ENCODE measurements at places on chromosomes 3 and 15.
A peak's percentile ranks its signal among the peaks of the same experiment; 100 is the strongest.

GRCh38 chr15:81911022-81911971 lies 134.5 kb downstream of the MEX3B start:
- DNase-seq, result no peak

GRCh38 chr3:13159890-13160289 lies 86.7 kb upstream of the IQSEC1 start:
- no peak for DNase-seq

- DNase-seq, result no peak
Observed at GRCh38 chr3:139538733-139539132, 809 bp downstream of the RBP1 start.

GRCh38 chr3:154851644-154852043 lies 228.5 kb upstream of the MME start:
- DNase-seq, result no peak

- DNase-seq, result no peak
Observed at GRCh38 chr3:3666664-3667063, 132.6 kb upstream of the LRRN1 start.

DNA sequence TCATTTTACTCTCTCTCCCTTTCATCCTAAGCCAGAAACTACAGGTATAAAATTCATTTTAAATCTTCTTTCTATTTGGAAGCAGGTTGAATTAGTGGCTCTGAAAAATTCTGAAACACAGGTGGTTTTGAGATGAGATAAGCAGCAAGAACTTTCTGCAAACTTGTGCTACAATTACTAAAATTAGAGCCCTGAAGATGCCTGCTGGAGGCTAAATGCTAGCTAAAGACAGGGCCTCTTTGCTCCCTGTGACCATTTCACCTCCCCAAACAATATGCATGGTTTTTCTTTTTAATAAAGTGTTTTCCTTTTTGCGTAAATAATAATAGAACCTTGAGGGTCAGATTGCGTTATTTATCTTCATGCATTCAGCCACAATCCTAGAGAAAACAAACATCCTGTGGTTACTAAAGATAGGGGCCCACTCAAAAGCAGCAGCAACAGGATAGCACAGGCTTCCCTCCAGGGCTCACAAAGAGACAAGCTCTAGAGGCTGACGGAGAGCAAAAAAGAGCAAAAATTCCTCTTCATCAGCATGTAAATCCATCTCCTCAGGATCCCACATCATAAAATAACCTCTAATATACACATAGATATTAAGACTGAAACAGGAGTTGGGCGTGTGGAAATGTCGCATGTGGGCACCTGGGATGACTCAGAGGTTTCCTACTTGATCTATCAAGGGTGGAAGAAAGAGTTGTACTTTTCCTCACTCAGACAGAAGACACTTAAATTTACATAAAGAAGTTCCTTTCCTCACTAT lies 26.5 kb upstream of the CP start:
- no peak for DNase-seq

DNA sequence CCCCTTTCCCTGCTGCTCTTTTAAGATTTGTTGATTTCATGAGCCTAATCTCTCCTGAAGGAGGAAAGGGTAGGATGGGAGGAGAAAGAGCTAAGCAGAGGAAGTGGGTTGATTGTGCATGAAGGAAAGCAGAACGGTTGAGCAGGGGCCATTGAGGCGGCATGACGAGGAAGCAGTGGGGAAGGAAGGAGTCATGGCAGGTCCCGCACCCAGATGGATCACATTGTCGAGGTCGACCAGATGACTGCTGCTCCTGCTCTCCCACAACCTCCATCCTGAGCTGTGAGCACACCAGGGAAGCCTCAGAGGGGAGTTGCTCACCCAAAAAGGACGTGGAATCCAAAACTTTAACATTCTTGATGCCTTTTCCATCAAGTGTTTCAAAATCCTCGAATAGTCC lies 42.8 kb downstream of the ABTB1 start:
- no peak for DNase-seq

- no peak for DNase-seq
Observed at GRCh38 chr3:195403244-195403643, 39.6 kb downstream of the ACAP2 start.

DNA sequence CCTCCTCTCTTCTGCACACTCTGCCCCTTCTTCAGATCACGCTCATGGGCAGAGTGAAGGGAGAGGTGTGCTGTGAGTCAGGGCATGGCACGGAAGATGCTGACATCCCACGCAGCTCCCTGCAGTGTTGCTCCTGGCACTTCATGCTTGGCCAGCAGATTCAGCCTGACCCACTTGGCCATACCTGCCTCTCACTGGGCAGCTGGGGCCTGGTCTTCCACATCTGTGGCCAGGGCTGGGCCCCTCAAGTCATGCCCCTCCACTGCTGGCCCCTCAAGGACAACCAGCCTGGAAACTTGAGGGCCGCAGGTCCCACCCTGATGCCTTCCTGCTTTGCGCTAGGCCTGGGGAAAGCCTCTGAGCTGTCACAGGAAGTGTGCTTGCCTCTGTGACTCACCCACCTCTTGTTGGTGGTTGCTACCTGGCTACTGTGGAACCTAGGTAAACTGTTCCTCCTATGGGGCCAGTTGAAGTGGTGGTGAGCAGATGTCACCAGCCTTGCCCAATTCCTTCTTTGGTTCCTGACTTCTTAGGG lies 48.7 kb downstream of the BSN start:
- no peak for DNase-seq

DNA sequence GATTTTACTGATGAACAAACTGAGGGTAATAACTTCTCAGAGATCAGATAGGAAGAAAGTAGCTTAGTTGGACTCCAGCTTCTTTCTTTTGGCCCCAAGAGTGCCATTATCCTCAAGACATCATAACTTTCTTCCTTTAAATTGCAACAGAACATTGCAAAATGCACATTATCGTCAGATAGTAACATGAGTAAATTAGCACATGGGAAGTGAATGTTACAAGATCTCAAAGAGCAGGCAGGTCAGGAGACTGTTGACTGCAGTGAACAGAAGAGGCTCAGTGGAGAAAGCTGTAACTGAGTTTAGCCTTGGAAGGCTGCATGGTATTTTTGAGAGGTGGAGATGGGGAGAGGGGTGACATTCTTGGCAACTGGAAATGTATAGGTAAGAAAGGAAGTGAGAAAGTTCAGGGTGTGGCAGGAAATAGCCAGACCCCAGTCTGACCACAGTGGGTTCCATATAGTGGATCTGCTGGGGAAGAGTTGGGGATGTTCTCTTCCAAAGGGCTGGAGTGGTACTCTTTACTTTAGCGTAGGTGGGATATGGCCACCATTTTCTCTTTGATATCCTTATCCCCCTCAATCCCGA lies 307.7 kb downstream of the RPLP1 start:
- no peak for DNase-seq

- no peak for DNase-seq
Observed at GRCh38 chr15:76206325-76206976, 104.8 kb downstream of the ETFA start.

GRCh38 chr15:75346796-75347221 lies at the start of gene NEIL1:
Gene NEIL1, plus strand, starts transcription at chr15:75347039. Its CDS starts 1,867 bp downstream, at chr15:75348906.
- no peak for DNase-seq

- DNase-seq, result no peak
Observed at GRCh38 chr3:192239956-192240355, 487.4 kb downstream of the FGF12 start.

DNA sequence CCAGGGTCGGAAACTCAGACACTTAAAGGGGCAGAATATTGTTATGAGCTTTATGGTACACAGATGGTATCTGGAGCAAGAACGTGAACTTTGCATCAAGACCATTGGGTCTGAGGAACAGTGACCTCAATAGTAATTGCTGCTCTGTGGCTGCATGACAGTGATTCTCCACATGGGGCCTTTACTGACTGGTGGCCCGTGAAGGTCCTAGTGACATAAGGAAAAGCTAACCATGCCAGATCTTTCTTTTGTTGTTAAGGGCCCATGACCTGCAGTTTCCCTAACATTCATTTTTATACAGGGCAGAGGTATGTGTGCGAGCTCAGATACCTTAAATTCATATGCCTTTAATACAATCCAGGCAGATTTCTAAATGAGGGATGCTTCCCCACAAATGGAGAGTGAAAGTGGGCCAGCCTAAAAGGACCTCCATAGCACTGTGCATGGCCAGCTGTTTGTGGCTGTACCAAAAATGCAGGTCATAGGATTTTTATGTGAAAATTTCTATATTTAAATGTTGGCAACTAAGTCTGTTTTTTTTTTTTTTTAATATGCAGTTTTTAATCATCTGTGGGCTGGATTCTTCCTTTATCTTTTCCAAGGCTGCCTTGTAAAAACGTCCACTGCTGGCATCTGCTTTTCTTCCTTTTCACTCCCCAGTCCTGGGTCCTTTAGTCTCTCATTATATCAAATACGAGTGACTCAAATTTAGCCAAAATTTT lies 188.0 kb upstream of the IL12A start:
- DNase-seq, result no peak

DNA sequence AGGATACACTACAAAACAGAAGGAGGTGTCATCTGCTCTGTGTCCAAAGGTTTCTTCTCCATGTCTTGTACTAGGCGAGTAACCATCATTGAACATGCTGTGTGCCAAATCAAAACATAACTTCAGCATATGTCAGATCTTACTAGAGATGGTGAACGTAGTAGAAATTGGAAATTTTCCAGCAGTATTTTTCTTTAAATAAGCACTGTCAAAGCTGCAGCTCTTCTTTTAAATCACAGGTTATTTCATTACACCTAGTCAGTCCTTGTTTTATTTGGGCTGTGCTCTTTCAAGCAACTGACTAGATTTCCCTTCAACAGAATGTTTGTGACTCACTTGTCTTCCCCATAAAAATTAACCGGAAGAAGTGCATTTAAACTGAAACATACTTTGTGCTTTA lies 46.5 kb downstream of the MSL2 start:
- DNase-seq, result no peak

DNA sequence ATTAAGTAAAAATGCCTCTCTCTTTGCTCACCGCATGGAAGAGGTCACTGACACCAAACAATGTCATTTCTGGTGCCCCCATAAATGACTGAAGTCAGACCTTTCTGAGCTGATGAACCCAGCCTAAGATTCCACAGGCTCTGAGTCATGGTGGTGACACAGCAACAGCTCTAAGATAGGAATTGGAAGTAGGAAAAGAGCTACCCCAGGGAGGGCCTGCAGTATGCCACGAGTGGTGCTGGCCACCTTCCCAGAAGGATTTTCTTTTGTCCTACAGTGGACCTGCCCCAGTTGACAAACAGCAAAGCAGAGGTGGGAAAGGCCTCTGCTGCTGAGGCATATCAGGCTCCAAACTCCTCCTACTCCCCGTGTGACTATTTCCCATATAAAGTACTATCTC lies 208.1 kb downstream of the MINAR1 start:
- peak; percentile 50 for DNase-seq

Measured in non-pigmented ciliary epithelial cell (primary cell).